ENCODE measurements at places on chromosomes 1 and 21.

GRCh38 chr1:7616076-7616832 lies 154.8 kb upstream of the VAMP3 start:
- no peak for DNase-seq

DNA sequence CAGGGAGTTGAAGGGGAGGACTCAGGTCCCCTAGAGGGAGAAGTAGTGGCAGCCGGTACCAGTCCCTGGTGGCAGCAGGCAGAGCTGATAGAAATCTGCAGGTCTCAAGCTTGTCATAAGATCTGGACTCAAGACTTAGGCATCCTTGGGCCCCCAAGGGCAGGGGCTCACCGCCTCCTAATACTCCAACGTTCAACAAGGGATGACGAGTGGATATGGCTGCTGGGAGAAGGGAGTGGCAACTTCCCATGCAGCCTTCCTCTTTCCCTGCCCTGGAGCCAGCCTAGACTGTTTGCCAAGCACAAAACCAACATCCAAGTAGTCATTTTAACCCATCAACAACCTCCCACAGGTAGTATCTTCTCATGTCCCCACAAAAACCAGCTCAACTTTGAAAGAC lies 6.9 kb downstream of the TRABD2B start:
- DNase-seq, result no peak

GRCh38 chr1:25683731-25684130 lies 67.1 kb downstream of the MAN1C1 start:
- DNase-seq, result no peak

GRCh38 chr1:185570962-185571361 lies 163.2 kb upstream of the HMCN1 start:
- DNase-seq, result no peak

DNA sequence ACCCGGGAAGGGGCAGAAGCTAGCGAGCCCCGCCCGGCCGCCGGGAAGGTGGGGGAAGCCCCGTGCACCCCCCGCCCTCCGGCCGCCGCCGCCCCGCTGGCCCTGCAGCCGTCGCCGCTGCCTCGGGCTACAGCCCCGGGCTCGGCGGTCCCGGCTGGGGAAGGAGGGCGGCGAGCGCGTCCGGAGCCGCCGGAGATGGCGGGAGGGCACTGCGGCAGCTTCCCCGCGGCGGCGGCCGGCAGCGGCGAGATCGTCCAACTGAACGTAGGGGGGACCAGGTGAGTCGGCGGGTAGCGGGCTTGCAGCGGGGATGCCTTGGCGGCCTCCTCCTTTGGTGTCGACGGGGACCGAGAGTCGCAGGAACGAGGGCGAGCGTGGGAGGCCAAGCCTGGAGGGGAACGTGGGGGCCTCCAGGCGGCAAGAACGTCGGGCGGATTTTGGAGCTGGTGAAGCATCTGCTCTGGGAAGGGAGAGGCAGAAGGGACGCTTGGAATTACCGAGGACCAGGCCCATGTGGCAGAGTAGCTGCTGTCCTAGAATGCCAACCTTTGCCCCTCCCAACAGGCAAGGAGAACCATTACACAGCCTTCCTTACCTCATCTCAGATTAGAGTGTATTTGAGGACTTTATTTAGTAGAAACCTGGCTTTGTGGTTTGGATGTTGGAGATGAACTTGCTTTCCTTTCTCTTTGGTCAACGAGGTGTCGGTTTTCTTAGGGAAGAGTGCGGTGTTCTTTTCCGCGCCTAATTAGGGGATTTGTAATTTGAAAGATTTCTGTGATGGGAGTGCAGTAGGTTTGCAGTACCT lies 591 bp downstream of the KCTD3 start:
- DNase-seq, result peak; percentile 65

DNA sequence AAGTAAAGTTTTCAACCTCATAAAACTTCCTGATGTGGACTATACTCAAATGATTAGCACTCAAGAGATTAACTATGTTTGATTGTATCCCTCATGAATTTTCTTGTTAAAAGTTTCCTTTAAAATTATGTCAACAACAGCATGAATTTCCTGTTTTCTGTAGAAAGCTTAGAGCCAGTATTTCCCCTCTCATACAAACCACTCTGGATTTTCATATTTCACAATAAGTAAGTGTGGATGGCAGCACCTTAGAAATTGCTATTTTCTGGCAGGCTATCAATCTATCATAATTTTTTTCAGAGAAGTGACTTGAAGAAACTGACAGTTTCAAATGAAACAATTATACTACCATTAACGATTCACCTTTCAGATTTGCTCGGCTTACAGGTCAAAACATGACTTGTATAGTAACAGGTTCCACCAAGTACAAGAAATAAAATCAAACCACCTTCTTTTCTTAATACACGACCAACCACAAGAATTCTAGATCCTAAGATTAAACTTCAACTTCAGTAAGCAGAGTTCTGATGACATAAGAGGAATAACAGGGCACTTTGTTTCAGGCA lies 20.8 kb downstream of the ELK4 start:
- DNase-seq, result no peak

GRCh38 chr1:206472454-206472853 lies 2.2 kb downstream of the IKBKE start:
- no peak for DNase-seq

GRCh38 chr1:211579440-211580302 lies 710 bp upstream of the SLC30A1 start:
- DNase-seq, result no peak

- no peak for DNase-seq
Measured at GRCh38 chr21:41631564-41632461, 123.9 kb upstream of the TMPRSS2 start.

GRCh38 chr1:114164840-114165543 lies 11.3 kb upstream of the SYT6 start:
- no peak for DNase-seq

- DNase-seq, result no peak
Measured at GRCh38 chr1:158371188-158371953, 17.7 kb downstream of the CD1E start.

DNA sequence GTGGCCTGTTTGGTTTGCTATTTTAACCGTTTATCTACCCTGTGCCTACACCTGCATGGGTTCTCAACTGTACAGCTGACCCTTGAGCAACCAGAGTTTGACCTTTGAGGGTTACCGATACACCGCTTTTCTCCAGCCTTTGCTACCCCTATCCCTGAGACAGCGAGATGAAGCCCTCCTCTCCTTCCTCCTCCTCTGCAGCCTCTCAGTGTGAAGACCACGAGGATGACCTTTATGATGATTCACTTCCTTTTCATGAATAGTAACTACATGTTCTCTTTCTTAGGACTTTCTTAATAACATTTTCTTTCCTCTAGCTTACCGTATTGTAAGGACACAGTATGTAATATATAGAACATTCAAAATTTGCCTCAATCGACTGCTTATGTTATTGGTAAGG lies 14.5 kb upstream of the RNF187 start:
- no peak for DNase-seq

Data from NCI-H446 treated with DMSO at 0.1 percent for 48 hours (cell line).